ENCODE measurements at places on chromosomes 11 and 22. TPM values are rescaled to one million over a fixed set of nuclear protein-coding genes. Genes with fewer than 3 reads are reported as not detected.

Gene OR8D4
- total RNA-seq = 2.8 TPM

Gene E2F8
- total RNA-seq = 0.44 TPM

Gene ACR
- not detected for total RNA-seq

Gene DEFB131B
- total RNA-seq = not detected

Gene MICAL2
- total RNA-seq = 27.1 TPM

Gene GPHA2
- total RNA-seq = 15.0 TPM

Gene CHKB
- 31.9 TPM for total RNA-seq

GRCh38 chr22:22827187-22827939 lies 60.3 kb upstream of the IGLL5 start:
- DNase-seq = no peak

GRCh38 chr11:40514124-40514523 lies 945.3 kb downstream of the LRRC4C start:
- no peak for DNase-seq

GRCh38 chr11:130772266-130773227 lies 143.7 kb downstream of the SNX19 start:
- DNase-seq = no peak

DNA sequence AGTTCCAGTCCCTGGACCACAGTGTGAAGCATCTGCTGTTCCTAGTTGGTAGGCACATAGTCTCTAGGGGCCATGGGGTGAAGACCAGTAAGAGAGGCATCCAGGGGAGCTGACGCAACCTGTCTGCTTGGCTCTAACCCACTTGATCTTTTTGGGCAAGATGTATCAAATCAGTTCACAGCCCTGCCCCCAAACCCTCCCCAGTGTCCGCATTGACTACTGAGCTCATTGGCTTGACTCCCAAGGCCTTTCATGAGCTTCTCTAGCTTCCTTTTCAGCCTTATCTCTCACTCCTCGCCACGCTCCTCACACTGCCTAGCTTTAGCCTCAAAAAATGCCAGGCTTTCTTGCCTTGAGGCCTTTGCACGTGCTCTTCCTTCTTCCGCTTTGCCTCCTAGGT lies 29.7 kb upstream of the ABCC8 start:
- no peak for DNase-seq

- DNase-seq = no peak
Measured at GRCh38 chr11:79049741-79050179, 391.1 kb downstream of the TENM4 start.

- peak; percentile 32 for DNase-seq
Measured at GRCh38 chr11:59207988-59208451, 4.7 kb downstream of the MPEG1 start.

GRCh38 chr11:70580036-70580805 lies 181.9 kb downstream of the CTTN start:
- DNase-seq = no peak

DNA sequence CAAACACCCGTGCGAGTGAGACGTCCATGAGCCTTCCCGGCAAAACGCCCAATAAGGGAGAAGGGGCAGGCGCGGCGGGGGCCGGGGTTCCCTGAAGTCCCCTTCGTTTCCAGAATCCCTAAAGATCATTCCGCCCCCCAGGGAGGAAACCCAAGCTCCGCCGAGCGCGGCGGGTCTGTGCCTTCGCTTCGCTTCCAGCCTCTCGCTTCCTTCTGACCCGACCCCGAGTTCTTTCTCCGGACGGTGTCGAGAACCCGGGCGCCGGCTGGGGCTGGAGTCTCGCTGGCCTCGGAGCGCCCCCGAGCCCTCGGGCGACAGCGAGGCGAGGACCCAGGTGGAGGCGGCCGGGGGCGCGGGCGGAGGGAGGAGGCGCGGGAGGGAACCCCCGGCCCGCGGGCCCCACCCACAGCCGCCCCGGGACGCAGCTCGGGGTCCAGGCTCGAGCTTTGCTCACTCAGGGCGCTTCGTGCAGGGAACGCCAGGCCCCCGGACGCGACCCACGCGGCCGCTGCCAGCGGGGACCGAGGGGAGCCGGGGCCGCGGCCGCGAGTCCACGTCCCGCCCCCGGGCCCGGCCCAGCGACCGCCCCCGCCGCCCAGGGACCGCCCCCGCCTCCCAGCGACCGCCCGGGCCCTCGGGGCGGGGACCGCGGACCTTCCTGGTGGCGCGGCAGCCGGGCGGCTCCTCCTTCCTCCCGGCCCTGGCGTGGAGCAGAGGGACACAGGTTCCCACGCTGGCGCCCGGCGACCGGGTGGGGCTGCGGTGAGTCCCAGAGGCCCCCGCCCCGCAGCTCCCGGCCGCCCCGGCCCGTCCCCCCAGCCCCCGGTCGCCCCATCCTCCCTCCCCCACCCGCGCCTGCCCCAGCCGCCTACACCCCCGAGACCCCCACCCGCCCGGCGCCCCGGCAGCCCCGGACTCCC lies at the start of gene PGGHG:
Gene PGGHG, plus strand, starts transcription at position 649 of the 920 bp plus-strand sequence. CDS start 691 bp downstream, outside the sequence.
- DNase-seq = peak; percentile 92

DNA sequence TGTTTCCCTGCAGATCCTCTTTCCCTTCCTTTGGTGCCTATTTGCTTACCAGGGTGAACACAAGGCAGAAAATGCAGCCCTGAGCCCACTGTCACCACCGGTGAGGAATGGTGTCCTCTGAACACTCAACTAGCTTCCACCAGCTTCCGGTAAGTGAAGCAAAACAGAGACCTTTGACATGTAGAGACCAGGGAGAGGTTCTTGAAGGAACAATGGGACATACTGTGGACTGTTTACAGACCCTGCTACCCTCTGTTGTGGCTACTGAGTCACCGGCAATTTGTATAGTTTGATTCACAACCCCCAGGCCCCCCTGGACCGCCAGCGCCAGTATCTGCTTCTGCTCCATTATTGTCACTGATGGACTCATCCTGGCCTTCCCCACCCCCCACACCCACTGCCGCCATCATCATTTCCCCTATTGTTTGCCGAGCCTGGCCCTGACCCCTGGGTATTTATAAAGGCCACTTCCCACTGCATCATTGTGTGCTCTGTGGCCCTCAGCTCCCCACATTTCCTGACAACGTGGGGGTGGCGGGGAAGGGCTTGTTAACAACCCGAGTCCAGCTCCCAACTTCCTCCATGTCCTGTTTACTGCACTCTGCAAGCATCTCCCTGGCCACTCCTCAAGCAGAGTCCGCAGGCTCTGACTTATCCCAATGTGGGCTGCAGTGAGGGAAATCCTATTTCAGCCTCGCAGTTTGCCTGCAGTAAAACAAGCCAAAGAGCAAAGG lies 252.9 kb downstream of the ETS1 start:
- no peak for DNase-seq

- no peak for DNase-seq
Measured at GRCh38 chr11:81644239-81644840, 1089.3 kb downstream of the FAM181B start.

- DNase-seq = no peak
Measured at GRCh38 chr11:8266246-8267241, 2.9 kb upstream of the LMO1 start.

DNA sequence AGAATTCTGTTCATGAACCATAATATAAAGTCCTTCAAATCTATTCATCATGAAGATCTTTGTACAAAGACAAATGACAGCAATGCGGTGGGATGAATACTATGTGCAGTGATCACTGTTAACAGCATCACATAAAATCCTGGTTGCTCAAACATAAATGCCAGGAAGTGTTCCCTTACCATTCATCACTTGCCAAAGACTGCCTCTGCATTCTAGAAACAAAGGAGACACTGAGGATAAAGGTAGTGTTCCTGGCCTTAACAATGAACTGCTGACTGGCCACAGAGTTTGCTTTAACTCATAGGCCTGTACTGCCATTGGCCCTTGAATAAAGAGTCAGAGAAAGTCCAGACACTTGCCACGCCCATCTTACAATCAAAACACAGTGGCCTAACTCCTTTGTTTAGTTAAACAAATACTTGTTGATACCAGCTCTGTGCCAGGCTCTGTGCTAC lies 29.5 kb downstream of the C2CD3 start:
- DNase-seq = no peak

GRCh38 chr11:104005234-104005855 lies 31.1 kb upstream of the DDI1 start:
- DNase-seq = no peak

DNA sequence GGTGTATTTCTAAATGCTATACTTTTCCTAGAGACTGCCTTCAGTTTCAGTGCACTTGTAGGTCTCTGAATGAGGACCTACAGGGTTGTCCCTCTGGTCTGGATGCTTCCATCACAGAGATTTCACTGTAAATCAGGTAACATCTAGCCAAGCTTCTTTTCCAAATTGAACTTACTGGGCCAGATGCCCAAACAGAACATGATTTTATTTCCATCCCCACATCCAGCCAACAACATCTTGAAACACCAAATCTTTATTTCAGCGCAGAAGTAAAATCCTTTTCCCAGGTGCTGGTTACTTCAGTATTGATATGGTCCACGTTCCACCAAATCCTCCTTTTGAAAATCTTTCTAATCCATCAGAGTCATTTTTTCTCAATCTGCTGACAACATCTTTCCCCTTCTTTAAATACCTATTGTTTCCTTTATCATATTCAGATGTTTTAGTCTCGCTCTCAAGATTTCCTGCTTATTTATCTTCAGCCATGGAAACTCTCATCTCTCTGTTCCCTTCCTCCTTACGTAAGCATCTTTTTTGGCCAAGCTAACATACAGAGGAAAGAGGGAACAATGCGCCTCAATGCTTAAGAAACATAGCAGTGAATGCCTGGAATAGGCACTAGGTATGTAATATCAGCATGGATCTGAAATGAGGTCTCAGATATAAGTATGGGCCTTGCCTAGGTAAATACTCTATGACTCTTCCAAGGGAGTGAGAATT lies 201.2 kb upstream of the MTNR1B start:
- no peak for DNase-seq

DNA sequence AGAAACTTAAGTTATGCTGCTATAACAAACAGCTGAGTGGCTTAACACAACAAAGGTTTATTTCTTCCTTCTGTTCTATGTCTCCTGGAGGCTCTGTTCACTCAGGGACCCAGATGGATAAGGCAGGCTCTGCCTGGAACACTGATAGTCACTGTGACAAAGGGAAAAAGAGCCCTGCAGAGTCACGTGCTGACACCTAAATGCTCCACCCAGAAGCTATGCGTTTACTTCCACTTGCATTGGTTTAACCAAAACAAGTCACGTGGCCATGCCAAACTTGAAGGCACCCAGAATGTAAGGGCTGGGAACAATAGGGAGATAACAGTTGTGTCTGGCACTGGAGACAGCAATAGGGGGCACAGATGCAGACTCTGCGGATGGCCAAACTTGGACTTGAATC lies 3.4 kb upstream of the MS4A15 start:
- no peak for DNase-seq

GRCh38 chr11:116718955-116719501 lies 53.8 kb downstream of the BUD13 start:
- DNase-seq = no peak

DNA sequence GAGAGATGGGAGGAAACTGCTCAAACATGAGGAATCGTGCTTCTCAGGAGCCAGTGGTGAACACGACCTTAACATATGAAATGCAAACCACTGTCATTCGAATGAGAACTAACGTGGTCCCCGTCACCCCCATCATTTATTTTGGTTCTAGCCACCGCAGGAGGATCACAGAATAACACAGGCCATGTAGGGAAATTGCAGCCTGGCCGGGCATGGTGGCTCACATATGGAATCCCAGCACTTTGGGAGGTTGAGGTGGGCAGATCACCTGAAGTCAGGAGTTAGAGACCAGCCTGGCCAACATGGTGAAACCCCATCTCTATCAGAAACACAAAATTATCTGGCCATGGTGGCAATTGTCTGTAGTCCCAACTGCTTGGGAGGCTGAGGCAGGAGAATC lies 27.1 kb downstream of the KRTAP5-5 start:
- DNase-seq = no peak

DNA sequence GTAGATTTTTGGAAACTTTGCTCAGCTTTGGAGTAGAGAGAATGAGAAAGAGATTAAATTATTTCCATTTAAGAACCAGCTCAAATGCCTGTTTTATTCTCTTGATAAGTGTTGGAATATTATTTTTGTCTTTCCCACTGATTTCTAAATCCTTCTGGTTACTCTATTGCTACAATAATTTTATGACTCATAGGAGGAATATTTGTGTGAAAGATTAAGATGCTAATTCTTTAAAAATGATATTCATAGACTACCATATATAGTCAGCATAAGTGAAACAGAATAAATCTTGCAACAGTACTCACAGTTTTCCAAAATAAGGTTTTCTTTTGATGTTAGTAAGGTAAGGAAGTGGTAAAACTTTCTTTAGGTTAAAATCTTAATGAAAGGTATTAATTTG lies 60.9 kb downstream of the YAP1 start:
- no peak for DNase-seq

- DNase-seq = peak; percentile 34
Measured at GRCh38 chr11:124865902-124866851, 945 bp downstream of the ROBO3 start.

DNA sequence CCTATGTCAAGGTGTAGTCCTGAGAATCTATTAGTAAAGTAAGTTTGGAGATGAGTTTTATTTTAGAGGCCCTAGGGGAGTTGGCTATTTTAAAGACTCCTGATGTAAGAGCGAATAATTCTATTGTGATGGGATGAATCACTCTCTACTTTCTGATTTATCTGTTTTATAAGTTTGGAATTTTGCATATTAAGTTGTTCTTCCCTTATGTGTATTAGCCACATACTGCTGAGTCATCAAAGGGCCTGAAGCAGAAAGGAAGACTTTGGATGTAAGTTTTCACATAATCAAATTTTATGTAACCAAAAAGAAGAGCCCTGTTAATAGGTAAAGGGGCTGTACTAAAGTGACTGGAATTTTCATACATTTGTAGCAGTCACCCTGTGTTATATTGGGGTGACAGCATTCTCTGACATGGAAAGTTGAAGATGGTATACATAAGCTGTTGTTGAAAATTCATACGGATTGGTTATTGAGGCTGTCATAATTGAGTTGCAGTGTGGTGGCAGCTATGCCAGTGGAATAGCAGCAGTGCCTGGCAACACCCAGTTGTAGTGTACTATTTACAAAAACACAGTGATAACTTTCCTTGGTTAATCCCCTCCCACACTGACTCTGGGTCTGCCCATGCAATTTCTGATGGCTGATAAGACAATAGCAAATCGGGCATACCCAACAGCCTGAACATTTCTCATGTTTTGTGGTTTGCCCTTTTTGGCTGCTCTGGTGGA lies 90.6 kb upstream of the NTM start:
- no peak for DNase-seq

GRCh38 chr11:130531061-130531460 lies 82.6 kb downstream of the ADAMTS15 start:
- no peak for DNase-seq

DNA sequence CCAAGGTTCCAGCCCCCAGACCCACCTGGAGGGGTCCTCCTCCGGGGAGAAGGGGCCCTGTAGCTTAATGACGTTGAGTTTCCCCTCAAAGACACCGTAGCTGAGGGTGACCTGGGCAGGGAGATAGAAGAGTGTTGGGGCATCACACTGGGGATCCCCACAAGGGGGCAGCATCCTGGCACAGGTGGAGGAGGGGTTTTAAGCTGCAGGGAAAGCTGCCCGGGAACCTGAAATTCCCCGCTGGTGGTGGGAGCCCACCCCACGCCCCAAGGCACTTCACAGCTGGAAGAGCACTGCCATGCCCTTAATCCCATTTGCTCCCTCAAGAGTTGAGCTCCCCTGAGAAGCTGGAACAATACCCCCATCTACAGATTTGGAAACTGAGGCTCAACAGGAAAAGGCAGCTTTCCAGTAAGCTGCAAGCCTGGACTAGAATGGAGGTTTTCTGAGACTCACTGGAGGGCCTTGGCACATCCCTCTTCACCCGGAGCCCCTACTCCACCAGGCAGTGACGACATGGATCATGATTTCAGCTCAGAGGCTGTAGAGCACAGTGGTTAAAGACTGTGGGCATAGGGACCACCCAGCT lies 13.7 kb downstream of the MFNG start:
- no peak for DNase-seq
